ENCODE measurements at places on chromosomes 2 and 18.

DNA sequence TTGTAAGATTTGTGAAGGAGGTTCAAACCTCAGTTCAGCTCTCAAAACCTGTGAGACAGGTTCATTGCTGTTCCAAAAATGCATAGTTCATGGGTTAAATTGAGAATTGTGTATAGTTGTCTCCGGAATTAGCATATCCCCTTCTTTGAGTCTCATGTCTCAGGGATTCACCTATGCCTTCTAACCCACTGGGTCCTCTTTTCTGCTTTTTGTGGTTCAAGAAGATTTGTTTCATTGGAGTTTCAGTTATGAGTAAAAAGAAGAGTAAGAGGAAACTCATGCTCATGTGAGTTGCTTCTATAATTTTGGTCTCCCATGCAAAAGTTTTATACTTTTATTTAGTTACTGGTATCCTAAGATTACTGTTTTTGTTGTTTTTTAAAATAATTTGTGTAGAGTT lies 1219.8 kb upstream of the ZEB2 start:
- no peak for DNase-seq

DNA sequence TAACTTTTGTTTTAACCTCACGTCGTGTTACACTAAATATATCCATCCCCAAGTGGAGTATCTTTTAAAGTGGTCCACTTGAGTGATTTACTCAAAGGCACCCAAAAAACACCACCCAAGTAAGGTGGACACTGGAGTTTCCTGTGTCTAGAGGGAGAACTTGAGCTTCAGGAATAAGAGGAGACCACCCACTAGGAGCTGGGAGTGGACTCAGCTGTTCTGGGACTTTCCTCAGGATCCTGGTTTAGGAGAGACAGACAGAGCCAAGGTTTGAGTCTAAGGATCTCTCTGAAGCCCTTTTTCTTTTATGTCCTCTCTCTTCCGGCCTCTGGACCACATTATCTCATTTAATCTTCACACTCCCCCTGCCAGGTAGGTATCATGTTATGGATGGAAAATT lies 150.7 kb downstream of the GBX2 start:
- DNase-seq, result no peak

- DNase-seq, result no peak
These were observed 208.1 kb downstream of the NEDD4L start for GRCh38 chr18:58252166-58252565.

DNA sequence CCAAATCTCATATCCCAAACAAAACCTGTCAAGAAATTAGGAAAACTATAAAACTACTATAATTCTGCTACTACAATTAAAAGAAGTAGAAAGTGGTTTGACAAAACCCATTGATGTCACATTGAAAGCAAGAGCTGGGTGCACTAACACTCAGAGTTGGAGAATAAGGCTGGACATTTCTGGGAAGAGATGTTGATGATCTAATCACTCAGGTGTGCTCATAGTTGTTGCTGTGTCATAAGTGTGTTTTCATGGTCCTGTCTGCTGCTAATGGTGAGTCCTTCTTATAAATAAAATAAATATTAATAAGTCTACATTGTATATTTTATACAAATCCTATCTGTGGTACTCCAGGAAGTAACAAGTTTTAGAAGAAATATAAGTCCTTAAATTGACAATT lies 168.2 kb upstream of the LRP1B start:
- DNase-seq, result no peak

DNA sequence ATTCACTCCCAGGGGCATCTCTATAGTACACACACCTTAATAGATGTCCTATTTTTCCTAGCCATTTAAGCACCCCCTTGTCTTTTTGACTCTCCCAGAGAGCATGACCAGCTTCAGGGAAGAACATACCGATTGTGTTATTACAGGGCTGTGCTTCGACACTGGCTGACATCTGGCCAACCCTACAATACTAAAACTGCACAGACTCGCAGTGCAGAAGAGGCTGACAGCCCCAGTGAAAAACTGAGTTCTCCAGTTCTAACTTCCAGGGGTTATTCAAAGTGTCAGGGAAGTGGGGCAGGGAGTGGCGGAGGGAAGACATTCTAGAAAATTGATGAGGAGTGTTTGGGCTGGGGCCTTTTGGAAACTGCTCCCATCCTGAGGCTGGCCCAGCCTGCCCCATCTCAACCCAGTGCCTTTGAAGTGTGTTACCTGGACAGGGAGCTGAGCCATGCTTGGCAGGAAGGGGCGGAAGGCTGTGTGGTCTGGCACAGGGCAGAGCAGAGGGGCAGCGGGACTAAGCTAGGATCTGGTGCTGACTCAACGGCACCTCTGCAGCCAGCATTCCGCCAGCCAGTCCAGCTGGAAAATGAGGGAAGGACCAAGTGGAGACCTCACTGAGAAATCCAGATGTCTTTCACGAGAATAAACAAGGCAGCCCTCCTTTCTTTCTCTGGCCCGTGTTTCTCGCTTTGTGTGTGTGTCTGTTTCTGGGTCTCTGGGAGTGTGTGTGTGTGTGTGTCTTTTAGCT lies 15.4 kb upstream of the IGFBP5 start:
- no peak for DNase-seq
